Left ventricle myocardium superior (tissue), 1 donor: ENCODE measurements at places on chromosomes 3 and 15. TPM values are rescaled to one million over a fixed set of nuclear protein-coding genes. Genes with fewer than 3 reads are reported as not detected.

The AHSG gene
- total RNA-seq, result not detected

The ISL2 gene
- not detected for total RNA-seq

The NEIL1 gene
- total RNA-seq, result 13.5 TPM

The SPINK8 gene
- total RNA-seq, result not detected

The UROC1 gene
- total RNA-seq, result not detected

The ROBO1 gene
- total RNA-seq, result 6.0 TPM

The OXSM gene
- total RNA-seq, result 15.5 TPM

The ADGRG7 gene
- not detected for total RNA-seq

The USP50 gene
- not detected for total RNA-seq

The WDR48 gene
- total RNA-seq, result 33.1 TPM
